ENCODE measurements at places on chromosomes 12 and 14.

- no peak overlapping the region for H3K27ac ChIP-seq
- peaks cover 14% of the 10 kb centered on the region for H3K27me3 ChIP-seq
- H3K4me1 ChIP-seq: no peaks in the 10 kb centered on the region
- no peak for DNase-seq
- no peak overlapping the region for H3K4me3 ChIP-seq
Measured at GRCh38 chr12:124188561-124189405, 106.1 kb upstream of the RFLNA start.

DNA sequence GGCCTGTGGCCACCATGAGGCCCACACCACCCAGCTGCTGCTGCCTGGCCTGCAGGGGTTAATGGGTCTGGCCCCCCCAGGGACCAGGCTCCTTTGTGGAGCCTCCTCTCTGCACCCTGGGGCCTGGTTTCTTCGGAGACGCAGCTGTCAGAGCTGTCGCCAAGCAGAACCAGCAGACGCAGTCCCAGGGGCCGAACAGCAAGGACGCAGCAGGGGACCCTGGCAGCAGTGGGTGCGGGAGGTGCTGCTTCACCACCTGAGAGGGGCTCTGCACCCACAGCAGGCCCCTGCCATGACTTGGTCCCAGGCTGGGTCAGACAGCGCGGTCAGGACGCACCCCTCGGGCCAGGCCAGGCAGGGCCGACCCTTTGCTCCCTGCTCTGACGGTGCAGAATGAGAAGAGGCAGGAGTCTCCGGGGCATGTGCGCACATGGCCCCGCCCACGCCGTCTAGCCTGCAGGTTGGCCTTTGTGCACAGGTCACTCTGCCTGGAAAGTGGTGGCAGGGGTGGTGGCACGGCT, 30.5 kb downstream of the JAG2 start:
- no peak overlapping the region for H3K4me3 ChIP-seq
- no peaks in the 10 kb centered on the region for H3K36me3 ChIP-seq
- peaks cover 14% of the 10 kb centered on the region for H3K27me3 ChIP-seq
- no peaks in the 10 kb centered on the region for H3K4me1 ChIP-seq

GRCh38 chr12:124369827-124370378, 75.0 kb downstream of the RFLNA start:
- no peak overlapping the region for H3K4me3 ChIP-seq
- H3K27ac ChIP-seq: no peak overlapping the region
- no peaks in the 10 kb centered on the region for H3K27me3 ChIP-seq
- DNase-seq: no peak
- H3K4me1 ChIP-seq: peaks cover 7% of the 10 kb centered on the region

DNA sequence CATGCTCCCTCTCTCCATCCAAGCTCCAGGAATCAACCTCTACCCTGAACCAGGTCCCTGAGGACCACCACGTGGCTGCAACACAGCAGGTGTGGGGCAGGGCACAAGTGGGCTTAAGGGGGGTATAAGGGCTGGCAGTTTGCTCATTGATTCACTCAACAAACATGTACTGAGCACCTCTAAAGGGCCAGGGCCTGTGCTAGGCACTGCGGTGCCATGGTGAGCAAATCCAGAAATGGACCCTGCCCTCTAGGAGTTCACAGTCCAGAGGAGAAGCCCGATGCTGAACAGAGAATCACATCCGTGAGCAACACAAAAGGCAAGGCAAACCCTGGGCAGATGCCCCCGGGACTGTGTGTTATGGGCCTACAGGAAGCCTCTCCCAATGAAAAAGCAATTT, 6.5 kb upstream of the AQP2 start:
- H3K36me3 ChIP-seq: no peaks in the 10 kb centered on the region
- no peak for DNase-seq
- peaks cover 5% of the 10 kb centered on the region for H3K27me3 ChIP-seq
- peak overlapping the region; percentile 96 for H3K27ac ChIP-seq
- H3K4me3 ChIP-seq: no peak overlapping the region
- peaks cover 39% of the 10 kb centered on the region for H3K4me1 ChIP-seq

- H3K27ac ChIP-seq: no peak overlapping the region
- H3K4me3 ChIP-seq: no peak overlapping the region
- H3K27me3 ChIP-seq: peaks cover 75% of the 10 kb centered on the region
- DNase-seq: no peak
- H3K36me3 ChIP-seq: peaks cover 8% of the 10 kb centered on the region
Measured at GRCh38 chr14:89030921-89031320, 206.5 kb downstream of the TTC8 start.

GRCh38 chr14:99143126-99143525, 128.9 kb downstream of the BCL11B start:
- no peak overlapping the region for H3K4me3 ChIP-seq
- no peaks in the 10 kb centered on the region for H3K36me3 ChIP-seq
- no peak overlapping the region for H3K27ac ChIP-seq

DNA sequence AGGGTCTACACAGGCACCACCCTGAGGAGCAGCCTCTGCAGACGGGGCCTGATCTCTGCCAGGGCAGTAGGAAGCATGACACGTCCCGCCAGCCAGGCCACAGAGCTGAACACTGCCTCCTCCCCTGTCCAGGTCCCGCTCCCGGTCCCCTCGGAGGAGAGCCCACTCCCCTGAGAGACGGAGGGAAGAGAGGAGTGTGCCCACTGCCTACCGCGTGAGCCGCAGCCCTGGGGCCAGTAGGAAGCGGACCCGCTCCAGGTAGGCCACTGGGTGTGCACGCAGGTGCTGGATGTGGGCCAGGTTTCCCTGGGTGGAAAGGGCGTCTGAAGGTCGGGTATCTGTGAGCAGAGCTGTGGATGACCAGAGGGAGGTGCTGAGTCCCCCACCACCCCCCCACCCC, 41.9 kb upstream of the MMP17 start:
- peaks cover 12% of the 10 kb centered on the region for H3K36me3 ChIP-seq
- H3K27ac ChIP-seq: no peak overlapping the region
- H3K4me1 ChIP-seq: peaks cover 5% of the 10 kb centered on the region
- no peaks in the 10 kb centered on the region for H3K27me3 ChIP-seq
- no peak overlapping the region for H3K4me3 ChIP-seq
- no peak for DNase-seq

DNA sequence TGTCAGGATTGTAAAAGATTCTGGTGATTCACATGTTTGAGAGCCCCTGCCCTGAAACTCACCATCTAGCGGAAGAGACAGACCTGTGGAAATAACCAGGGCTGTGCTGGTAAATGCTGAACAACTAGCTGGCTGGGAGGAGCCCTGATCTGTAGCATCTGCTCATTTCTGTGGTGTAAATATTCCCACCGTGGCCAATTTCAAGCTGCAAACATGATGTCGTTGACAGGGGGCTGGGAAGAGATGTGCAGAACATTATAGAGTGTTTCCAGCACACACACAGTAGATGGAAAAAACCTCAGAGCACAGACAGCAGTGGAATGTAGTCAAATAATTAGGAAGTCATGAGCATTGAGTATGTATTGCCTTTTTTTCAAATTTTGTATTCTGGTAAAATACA, 138.2 kb downstream of the PHETA1 start:
- H3K36me3 ChIP-seq: no peaks in the 10 kb centered on the region
- H3K4me1 ChIP-seq: no peaks in the 10 kb centered on the region
- H3K4me3 ChIP-seq: no peak overlapping the region
- DNase-seq: no peak

All from T-helper 17 cell (primary cell).